ENCODE measurements at places on chromosomes 3 and 15.

- DNase-seq = no peak
Observed at GRCh38 chr3:150663461-150663860, 40.3 kb downstream of the ERICH6 start.

DNA sequence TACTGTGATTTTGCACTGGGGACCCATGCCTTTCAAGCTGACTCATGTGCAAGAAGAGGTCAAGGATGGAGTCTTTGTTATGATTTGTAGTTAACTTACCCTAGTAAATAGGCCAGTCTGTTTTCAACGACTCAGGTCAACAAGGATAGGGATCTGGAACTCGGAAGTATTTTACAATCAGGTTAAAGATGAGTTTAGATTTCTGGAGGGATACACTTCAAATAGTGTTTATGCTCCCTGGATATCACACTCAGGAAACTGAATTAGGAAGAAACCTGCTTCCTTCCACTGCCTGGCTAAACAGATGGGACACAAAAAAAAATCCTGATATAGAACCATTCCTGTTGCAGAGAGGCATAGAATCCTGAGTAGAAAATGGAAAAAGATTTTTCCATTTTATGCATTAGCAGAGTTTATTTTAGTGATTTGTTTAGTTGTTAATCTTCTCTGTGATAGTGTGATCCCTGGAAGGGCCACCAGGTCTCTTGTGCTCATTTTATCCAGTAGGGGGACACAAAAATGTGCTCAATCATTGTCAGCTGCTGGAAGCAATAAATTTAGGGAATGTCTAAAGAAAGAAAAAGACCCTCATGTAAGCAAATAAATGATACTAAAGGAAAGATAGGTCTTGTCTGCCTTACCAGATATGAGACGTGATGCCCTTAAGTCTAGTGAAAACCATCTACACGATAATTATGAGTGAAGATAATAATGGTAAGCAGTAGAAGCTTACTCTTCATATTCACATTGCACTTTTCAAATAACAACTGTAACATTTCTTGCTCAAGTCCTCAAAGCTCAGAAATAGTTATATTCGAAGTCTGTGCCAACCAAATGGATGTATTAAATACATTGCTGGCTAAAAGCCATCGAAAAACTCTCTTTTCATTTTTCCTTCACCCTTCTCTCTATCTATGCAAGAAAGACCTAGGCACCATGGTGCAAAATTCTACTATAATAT is 452.1 kb upstream of the KCNMB2 start:
- no peak for DNase-seq

GRCh38 chr3:161682715-161683114 is 186.1 kb downstream of the OTOL1 start:
- no peak for DNase-seq

DNA sequence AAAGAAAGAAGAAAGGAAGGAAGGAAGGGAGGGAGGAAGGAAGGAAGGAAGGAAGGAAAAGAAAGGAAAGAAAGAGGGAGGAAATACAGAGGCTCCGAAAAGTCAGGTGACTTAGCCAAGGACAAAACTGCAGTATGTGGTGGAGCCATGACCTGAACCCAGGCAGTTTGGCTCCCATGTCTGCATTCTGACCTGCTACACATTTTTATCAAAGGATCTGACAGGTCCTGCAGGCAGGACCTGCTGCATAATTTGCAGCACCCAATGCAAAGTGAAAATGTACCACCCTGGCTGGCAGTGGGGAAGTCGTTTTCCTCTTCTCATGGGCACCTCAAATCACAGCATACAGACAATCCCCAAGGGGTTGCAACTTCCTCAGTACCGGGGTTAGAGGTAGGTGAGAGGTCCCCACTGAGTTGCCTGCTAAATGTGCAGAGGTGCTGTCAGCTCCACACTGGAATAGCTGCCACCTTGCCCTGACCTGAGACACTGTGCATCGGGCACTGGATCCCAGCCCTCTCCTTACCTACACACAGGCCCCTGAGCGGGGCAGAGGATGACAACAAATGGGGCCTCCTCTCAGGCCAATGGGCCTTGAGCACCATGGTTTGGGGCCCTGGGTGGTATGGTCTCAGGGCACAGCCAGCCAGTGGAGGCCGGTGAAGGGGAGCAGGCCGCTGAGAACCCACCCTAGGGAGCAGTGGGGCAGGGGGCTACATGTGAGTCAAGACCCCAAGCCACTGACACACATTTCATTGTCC is 175.1 kb downstream of the SHQ1 start:
- DNase-seq = no peak

DNA sequence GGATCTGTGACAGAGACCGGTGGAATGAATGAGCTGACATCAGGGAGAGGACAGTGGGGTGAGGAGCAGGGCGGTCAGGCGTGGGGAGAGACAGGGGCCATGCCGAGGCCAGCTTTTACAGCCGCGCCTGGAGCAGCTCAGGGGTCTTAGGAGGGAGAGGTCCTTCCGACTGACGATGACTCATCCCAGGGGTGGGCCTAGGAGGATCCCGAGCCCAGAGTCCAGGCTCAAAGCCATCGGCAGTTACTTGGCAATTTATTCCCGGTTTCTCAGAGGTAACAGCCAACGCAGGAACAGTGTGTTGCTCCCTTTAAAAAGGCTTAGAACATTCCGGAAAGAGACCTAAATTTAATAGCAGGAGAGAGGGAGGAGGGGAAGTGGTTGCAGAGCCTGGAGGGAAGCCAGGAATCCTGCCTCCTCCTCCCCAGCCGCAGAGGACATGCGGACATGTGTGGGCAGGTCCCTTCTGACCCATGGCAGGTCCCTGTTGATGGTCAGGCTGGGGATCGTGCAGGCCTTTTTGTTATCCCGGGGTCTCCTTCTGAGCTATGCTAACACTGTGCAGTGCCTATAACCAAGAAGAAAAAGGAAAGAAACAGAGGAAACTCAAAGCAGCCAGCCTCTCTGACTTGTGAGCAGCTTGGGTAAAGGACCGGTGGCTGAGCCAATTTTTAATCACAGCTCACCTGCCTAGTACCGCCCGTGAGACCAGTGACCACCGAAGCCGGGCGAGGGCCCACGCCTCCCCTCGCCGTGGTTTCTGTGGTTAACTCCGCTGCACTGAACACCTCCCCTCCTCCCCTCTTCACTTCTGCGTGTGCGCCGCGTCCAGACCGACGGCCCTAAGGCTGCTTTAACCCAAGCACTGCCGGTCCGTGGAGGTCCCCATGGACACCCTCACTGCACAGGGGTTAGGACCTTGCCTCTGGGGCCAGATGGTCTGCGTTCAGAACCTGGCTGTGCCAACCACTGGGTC is 392.4 kb upstream of the PROK2 start:
- no peak for DNase-seq

GRCh38 chr15:25673351-25673750 is 189.8 kb downstream of the ATP10A start:
- no peak for DNase-seq

GRCh38 chr3:42130329-42131070 is 39.3 kb downstream of the TRAK1 start:
- no peak for DNase-seq

GRCh38 chr15:62841891-62842559 is 200.5 kb upstream of the TPM1 start:
- DNase-seq = no peak

DNA sequence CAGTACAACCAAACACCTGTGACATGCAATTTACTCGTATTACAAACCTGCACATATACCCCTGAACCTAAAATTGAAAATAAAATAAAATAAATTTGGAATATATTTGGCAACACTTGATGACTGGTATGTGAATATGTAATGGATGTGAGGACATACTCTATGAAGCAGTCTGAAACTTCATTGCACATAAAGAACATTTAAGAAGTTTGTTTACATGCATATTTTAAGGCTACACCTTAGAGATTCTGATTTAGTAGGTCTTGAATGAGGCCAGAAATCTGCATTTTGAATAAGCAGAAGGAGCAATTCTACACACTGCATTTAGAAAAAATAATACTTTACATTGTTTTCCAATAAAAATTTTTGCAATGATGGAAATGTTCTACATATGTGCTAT is 284.7 kb downstream of the LSAMP start:
- no peak for DNase-seq

DNA sequence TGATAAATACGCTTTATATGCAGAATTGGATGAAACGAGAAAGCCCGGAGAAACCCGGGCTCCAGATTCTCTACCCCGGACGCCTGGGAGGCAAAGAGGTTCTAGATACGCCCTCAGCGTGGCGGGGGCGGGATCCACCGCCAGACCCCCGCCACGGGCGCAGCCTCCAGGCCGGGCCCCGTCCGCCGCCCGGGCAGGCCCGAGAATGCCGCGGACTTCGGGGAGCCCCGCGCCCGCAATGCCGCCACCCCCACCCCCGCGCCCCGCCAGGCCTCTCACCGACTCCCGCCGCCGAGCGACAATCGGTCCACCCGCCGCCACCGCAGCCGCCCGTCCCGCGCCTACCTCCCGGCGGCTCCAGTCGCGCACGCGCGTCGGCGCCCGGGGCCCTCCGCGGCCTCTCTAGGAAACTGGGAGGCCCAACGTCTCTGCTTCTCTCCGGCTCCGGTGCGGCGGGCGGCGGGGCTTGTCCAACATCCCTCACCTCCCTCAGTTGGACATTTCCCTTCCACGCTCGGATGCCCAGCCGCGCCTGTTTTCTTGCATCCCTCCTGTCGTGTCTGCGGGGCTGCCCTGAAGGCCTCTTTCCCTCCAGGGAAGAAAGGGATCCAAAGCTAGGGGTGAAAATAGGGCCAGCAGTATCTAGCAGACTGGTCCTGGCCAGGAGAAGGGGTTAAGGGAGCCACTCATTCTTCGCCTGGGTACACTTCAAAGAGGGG is at the start of gene ZNF445:
Gene ZNF445 (minus strand): TSS at position 359 of the 719 bp plus-strand sequence. CDS start 22,121 bp downstream, outside the sequence.
- DNase-seq = peak; percentile 59

GRCh38 chr3:134852893-134853351 is 57.9 kb downstream of the EPHB1 start:
- DNase-seq = no peak

- DNase-seq = no peak
Observed at GRCh38 chr15:69120732-69121131, 39.7 kb upstream of the GLCE start.
